ENCODE measurements at places on chromosomes 16 and 17.

DNA sequence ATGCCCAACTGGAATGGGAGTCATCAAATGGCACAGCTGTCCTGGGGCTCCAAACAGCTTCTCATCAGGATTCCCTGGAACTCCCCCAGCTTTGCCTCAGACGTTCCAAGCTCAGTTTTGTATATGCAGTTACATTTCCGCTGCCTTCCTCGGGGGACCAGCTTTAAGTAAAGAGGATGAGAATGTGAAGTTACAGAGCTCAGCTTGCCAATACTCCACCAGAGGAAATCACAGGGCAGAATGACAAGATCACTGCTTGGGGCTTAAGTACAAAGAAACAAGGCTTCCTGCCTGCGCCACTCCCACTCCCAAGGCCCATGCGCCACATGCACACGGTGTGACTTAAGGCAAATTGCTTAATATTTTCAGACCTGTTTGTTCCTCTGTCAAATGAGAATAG lies 272.4 kb upstream of the CDH11 start:
- no peak for DNase-seq

- DNase-seq: no peak
These were observed 119.7 kb upstream of the LHX1 start for GRCh38 chr17:36817483-36818048.

DNA sequence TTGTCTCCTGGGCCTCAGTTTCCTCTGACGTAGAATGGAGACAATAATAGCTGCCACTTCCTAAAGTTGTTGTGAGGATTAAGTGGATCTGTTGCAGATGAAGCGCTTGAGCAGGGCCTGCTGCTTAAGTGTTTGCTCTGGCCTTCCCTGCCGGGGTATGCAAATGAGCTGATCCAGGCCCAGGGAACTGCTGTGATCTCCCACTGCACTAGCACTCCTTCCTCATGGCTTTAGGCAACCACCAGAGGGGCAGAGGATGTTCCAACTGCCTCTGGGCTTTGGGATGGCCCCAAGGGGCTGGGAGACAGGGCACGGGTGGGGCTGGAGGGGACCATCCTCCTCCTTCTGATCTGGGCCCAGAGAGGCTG lies 6.2 kb downstream of the SBK1 start:
- no peak for DNase-seq

DNA sequence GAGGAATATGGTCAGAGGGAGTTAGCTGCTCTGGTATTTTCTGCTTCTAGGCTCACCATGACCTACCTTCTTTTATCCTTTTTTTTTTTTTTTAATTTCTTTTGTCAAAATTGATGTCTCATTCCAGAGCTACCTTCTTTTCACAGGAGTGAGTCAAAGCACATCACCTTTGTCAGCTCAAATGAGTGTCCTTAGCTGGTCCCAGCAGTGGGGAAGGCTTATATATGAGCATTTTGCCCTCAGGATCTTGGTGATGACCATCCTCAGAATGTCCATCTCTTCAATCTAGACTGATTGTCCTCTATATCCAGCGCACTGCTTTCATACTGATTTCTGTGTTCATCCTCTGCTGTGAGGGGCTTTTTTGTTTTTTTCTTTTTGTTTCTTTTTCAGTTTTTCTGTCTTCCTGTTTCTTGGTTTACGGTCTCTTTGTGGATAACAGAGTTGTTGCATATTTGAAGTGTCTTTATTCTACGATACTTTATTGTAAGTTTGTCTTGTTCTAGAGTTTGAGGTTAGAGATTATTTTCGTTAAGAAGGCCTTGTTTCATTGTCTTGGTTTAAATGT lies 24.9 kb downstream of the CBFB start:
- no peak for DNase-seq

- no peak for DNase-seq
These were observed 53.4 kb downstream of the CACNG3 start for GRCh38 chr16:24309258-24310142.

GRCh38 chr16:87243478-87243877 lies 73.7 kb downstream of the C16orf95 start:
- DNase-seq: no peak

Measured in stimulated activated naive B cell treated with anti-CD40 and anti-IgM and Interleukin-4, amounts not matched to agents 10 μg/mL and 1 μg/mL and 100 μg/mL, for 72 hours (primary cell).